ENCODE measurements at places on chromosomes 2 and 18. TPM values are rescaled to one million over a fixed set of nuclear protein-coding genes. Genes with fewer than 3 reads are reported as not detected.

Gene FBXO48
- total RNA-seq: 1.5 TPM

- DNase-seq: no peak
Observed at GRCh38 chr2:96591494-96591893, 46.6 kb downstream of the KANSL3 start.

DNA sequence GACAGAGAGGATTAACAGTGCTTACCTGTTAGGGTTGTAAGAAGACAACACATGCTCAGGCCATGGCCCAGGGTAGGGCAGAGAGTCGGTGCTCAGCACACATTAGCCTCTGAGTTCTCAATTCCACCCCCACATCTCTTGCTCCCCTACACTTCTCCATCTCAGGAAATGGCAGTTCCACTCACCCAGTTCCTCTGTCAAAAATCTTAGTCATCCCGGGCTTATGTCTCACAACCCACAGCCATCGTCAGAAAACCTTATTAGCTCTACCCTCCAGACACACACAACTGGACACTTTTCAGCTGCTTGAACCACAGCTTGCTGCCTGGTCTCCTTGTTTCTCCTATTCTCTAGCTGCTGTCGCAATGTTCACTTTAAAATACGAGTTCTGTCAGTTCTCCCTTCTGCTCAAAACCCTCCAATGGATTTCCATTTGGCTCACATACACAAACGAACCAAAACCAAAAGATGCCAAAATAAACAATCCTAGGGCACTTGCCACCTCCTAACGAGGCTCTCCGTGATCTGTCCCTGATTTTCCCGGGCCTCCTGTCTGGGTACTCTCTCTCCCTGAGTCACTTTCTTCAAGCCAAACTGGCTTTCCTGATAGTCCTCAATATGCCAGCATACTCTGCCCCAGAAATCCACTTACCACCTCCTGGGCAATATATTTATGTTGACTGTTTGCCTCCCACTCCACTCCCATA, 89.7 kb downstream of the KCTD1 start:
- DNase-seq: no peak

DNA sequence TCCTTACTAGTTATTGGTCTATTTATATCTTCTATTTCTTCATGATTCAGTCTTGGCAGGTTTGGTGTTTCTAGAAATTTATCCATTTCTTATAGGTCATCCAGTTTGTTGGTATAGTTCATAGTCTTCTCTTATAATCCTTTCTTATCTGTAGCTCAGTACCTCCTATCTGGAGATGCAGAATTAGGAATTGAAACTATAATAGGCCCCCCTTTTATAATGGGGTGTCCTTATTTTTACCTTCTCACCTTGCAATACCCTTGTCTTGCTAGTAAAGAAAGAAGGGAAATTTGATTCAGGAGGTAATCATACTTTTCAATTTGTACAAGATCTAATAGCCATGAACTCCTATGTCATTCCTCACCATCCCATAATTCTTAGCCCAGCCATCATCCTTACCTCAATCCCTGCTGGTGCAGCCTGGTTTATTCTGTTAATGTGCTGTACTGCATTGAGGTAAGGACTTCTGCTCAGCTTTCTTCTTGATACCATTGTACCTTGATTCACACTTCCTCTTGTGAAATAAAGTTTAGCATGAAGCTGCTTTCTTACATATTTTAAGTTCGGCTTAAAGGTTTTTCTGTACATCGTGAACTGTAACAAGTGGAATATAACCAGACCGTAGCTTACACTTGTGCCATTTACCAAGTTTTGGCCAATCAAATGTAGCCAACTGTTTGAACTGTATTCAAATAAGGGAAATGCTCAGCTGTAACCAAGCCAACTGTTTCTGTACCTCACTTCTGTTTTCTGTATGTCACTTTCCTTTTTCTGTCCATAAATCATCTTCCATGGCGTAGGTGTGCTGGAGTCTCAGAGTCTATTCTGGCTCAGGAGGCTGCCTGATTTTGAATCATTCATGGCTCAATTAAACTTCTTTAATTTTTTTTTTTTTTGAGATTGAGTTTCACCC, 40.1 kb upstream of the PTH2R start:
- DNase-seq: no peak

GRCh38 chr2:109448946-109449788, 164.6 kb downstream of the SEPTIN10 start:
- no peak for DNase-seq

- no peak for DNase-seq
Observed at GRCh38 chr2:216617159-216617815, 15.9 kb upstream of the IGFBP2 start.

DNA sequence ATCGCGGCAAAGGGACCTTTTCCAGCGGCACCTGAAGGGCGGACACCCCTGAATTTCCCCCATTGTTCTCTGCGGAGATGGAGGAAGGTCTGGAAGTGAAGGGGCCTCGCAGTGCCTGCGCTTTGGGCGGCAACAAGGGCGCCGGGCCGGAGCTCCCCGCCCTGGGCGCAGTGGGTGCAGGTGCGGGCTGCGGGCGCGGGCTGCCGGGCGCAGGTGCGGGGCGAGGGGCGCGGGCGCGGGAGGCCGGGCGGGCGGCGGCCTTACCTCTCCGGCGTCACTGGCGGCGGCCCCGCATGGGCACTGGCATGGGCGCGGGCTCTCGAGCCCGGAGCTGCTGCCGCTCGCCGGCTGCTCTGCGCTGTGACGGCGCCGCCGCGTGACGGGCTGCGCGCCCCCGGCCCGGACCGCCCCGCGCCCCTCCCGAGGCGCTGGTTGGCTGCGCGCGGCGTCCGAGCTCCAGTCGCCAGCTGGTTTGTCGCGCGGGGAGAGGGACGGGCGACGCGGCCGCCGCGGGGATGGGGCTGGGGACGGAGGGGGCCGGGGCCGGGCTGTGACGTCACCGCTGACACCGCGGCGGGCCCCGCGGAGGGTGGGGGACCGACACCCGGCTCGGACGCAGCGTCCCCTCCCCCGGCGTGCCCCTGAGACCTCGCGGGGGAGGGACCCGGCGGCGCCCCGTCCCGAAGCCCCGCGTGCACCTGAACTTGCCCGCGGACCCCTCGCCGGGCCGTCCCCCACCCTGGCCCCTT, at the start of gene KIF1A:
KIF1A (minus strand) TSS at position 362 of the 749 bp plus-strand sequence. CDS start 22,467 bp downstream, outside the sequence.
- no peak for DNase-seq

GRCh38 chr2:15043336-15044058, 411.0 kb downstream of the LRATD1 start:
- DNase-seq: no peak

DNA sequence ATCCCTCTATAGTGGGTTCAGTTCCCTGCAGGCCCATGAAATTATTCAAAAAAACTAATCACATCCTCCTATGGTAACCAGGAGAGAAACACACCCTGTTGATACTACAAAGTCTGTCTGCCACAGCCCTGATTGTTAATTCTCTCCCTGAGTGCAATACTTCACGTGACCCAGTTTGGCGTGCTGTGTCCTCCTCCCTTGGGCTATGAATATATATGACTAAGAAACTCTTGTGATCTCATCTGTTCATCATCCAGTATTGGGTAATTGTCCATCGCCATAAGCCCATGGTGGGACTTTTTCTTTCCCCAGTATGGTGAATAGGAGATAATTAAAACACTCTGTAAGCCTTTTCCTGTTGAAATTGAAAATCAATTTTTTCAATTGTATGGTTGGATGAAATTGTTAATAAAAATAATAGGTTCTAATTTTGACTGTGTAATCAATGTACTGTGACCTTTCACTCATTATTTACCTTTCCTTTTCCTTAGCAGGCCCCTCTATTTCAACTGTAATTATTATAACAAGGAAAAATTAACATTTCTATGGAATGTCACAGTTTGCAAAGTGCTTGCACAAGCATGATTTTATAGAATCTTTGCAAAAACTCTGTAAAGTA, 1822.6 kb downstream of the SUCLG1 start:
- DNase-seq: no peak

GRCh38 chr2:46058140-46058539, 239.1 kb upstream of the EPAS1 start:
- DNase-seq: no peak

- no peak for DNase-seq
Observed at GRCh38 chr18:22031611-22032010, 137.8 kb upstream of the GATA6 start.

DNA sequence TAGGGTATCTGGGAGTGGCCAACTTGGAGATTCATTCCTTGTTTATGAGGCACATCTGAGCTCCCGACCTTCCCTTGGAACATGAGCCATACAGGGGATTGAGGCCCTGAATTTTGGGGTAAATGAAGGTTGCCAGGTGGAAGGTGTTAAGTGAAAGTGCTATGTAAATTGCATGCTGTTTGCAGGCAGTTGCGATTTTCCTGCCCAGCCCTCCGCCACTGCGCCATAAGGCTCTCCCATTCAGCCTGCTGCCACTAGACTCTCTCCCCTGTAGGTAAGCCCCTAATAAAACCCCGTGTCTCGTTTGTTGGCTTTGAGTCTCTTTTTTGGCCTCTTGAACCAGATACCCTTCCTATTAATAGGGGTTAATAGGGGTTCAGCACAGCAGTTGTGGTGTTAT, 33.8 kb downstream of the PCARE start:
- DNase-seq: no peak

Gene ESPNL
- not detected for total RNA-seq

Gene GCG
- total RNA-seq: not detected

- no peak for DNase-seq
Observed at GRCh38 chr2:35787302-35788031, 568.1 kb upstream of the CRIM1 start.

GRCh38 chr2:71799013-71799575, 345.7 kb downstream of the DYSF start:
- no peak for DNase-seq

- no peak for DNase-seq
Observed at GRCh38 chr2:65489269-65489668, 56.9 kb upstream of the SPRED2 start.

DNA sequence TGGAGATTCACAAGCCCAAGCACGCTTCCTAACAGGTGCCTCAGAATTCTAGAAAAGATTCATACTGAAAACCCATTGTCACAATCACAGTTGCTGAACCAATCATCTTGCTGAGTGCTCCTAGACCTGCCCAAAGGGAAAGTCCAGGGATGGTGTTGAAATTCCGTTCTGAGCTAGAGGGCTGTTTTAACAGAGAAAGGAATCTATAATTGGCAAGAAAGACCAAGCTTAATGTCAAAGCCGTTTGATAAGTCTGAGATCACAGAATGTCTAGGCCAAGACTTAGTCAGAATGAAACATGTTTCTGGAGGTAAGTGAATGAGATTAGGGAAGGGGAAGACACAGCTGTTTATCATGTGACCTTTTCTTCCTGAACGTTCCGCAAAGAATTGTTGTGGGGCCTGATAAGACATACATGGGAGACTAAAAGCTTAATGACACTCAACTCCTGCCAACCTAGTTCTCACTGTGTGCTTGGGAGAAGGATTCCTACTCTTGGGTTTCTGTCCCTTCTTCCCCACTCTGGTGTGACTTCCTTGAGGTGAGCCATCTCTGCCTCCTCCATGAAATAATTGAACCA, 27.5 kb downstream of the PMAIP1 start:
- no peak for DNase-seq

Gene CCDC148
- total RNA-seq: not detected

- DNase-seq: no peak
Observed at GRCh38 chr2:100742277-100743254, 77.4 kb upstream of the NPAS2 start.

DNA sequence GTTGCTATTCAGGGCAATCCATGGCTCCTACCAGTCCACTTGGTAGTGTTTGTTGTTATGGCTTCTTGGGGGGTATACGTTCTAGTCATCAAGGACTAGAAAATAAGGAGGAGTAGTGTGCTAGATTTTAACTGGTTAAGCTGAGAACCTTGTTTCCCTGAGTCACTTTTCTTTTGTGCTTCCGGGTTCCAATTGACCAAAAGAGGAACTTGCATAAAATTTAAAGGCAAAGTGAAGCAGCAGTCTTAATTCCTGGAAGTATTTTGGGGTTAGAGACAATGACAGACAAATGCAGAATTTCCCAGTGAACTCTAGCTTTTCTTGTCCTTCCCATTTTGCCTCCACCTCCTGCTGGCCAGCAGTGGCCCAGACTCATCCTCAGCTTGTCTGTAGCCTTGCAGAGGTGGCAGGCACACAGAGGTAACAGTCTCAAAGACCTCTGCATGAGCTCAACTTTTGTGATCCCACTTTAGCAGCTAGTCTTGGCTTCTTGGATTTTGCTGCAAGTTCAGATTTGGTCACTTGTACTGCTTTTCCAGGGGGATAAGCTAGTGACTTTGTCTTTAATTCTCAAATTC, 1105.8 kb upstream of the NXPH2 start:
- no peak for DNase-seq

Gene ALLC
- not detected for total RNA-seq

GRCh38 chr2:196390243-196391148, 219.1 kb upstream of the STK17B start:
- no peak for DNase-seq

DNA sequence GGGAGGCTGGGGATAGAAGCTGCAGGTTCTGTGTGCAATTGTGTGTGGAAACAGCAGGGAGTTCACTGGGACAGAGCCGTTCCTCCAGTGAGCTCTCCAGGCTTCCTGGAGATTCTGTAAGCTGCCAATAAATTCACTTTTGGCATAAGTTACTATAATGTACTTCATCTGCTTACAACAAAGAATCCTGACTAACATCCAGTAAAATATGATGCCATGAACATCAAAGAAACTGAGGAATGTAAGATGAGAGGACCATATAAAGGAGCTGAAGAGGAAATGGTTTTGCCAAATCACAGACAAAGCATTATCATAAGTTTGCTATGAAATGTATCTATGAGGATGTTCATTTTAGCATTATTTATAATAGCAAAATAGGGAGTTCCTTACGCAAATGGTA, 175.3 kb downstream of the KCNE4 start:
- no peak for DNase-seq

Gene M1AP
- total RNA-seq: 0.60 TPM

DNA sequence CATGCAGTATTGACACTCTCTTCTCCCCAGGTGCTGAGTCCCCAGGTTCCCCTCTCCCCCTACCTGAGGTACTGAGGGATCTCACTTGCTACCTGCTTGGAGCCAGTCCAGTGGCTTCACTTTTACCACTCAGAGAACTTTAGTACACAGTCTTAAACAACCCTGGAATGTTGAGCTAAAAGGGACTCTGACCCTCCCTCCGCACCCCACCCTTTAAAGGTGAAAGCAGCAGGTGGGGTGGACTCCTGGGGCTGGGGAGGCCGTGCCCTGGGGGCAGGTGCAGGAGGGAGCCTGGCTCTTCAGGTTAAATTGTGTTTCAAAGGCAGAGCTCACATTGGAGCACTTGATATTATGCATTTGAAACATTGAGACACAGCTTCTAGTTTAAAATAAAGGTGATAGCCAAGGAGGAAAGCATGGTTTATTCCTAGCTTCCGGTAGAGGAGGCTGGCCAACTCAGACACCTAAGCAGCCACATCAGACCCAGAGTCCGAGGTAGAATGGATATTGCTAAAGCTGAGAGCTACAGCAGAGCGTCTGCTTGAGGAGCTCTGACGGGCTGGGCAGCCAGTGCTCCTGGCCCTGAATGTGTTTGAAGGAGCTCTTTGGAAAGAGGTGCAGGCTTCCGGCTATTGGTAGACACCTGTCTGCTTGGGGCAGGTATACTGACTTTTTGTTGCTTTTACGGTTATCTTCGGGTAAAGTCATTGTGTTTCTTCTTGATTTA, 196.4 kb downstream of the AGAP1 start:
- no peak for DNase-seq

- DNase-seq: no peak
Observed at GRCh38 chr2:72114693-72115051, 33.0 kb downstream of the CYP26B1 start.
